Progenitor cell of endocrine pancreas (in vitro differentiated cells): ENCODE measurements at places on chromosomes 7 and 10.
A peak's percentile ranks its signal among the peaks of the same experiment; 100 is the strongest.

DNA sequence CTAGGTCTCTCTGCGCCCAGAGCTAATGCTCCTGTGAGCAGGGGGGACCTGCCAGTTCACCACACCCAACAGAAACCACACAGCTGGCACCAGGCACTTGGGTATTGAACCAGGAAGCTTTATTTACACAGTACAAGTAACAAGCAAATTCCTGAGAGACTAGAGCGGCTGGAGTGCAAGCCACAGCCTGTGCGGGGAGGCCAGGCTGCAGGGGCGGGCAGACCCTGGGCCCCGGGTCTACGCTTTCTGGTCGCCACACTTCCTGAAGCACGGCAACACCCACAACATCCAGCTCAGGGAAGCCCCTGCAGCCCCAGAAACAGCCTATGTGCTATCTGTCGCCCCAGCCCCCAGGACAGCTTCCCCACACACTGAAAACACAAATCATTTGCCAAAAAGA, 125.0 kb downstream of the FAM53B start:
- no peak for DNase-seq

DNA sequence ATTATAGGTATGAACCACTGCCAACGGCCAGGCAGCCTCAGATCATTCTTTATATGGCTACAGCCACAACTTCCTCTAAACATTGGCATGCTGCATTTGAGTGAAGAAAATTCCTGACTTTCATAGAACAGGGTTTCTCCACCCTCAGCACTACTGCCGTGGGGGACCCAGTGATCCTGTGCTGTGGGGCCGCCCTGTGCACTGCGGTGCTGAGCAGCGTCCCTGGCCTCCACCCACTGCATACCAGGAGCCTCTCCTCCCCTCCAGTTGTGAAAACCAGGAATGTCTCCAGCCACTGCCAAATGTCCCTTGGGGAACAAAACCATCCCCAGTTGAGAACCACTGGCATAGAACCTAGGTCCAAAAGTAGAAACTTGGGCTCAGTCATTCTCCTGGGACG, 15.8 kb downstream of the CNPY1 start:
- no peak for DNase-seq

DNA sequence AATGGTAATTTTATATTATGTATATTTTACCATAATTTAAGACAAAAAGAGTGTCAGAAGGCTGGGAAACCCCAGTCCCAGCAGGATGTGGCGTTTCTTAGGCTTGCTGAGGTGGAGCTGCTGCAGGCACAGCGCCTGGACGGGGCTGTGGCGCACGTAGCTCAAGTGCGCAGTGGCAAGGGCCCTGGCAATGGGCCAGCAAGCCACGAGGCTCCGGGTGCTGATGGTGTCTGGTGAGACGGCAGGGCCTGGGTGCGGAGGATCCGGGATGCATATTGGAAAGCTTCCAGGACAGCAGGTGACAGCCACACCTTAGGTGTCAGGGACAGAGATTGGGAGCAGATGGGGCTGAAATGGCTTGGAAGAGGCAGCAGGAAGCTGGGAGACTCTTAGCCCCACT, 37.2 kb downstream of the CLEC2L start:
- no peak for DNase-seq

GRCh38 chr10:10612151-10612550, 405.5 kb upstream of the CELF2 start:
- no peak for DNase-seq

DNA sequence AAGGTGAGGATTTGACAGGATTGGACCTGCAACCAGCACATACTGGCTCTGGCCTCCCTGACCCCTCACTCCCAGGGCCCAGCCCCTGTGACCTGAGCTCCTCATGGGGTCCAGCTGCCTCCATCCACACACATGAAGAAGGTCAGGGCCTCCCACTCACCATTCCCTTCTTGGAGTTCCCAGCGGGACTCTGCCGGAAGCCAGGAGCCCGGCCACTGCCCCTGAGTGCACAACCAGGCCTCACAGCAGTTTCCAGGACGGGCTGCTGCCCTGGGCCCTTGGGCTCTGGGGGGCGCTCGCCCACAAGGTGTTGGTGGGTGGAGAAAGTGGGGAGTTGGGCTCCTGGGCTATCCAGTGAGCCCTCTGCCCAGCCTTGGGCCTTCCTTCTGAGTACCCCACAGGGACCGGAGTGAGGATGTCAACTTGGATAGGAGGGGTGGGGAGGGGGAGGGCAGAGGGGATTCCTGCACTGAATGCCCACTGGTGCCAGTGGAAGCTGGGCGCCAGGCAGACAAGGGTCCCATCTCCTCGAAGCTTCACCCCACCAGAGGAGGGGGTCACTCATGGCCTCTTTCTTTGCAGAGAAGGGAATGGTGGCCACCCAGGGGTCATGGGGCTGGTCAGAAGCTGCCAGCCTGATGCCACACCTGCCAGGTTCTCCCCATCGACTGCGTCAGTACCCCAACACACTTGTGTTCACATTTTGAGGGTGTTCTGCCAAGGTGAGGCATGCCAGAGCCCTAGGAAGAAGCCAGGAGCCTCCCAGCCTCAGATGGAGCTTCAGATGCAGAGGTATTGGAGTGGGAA, 115.3 kb downstream of the PTPN20 start:
- DNase-seq: peak; percentile 7

DNA sequence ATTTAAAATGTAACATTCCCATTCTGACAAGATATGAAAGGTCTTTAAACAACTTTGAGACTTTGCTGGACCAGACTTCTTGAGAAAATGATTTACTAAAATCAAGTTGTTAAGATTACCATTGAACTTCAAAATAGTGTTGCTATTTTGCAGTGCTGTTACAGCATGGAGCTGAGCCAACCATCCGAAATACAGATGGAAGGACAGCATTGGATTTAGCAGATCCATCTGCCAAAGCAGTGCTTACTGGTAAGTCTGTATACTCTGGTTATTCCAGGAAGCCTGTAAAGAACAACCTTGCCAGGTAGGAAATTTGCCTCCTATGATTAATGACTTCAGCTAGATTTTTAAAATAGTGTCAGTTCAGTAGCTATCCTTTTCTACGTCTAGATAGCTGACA, 18.8 kb downstream of the TNKS2 start:
- DNase-seq: no peak

DNA sequence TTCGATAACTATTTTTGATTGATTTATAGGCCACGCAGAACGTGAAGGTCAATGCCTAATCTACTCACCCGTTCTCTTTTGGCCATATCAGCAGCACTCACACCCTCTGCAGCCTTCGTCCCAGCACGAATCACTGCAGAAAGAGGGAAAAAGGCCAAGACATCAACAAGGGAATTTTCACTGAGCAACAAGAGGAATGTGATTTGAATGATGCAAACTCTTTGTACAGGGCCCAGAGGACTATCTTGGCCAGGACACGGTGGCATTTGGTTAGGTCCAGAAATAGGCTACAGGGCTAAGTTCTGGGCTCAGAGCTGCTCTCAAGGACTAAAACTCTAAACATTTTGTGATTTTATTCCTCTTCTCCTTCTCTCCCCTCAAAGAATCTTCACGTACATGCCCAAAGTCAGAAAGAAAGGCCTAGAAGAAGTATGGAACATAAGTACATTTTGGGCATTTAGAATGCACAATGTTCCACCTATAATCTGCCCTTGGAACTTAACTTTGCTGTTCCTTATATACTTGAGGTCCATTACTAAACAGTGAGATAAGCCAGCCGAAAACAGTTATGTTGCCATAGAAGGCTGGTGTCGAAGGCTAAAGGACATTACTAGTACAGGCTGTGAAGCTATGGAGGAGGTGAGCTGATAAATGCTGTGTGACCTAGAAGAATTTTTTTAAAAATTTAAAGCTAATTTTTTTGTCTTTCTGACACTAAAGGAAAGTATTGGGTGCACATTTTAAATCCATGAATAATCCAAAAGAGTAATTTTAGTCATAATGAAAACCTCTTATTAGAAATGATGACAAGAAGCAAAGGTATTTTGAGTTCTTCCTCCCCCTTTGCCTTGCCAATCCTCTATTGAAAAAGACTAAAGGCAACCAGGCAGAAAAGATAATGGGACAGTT, 20.0 kb downstream of the RBM28 start:
- DNase-seq: no peak

GRCh38 chr10:77675347-77675746, 37.7 kb upstream of the KCNMA1 start:
- DNase-seq: no peak

DNA sequence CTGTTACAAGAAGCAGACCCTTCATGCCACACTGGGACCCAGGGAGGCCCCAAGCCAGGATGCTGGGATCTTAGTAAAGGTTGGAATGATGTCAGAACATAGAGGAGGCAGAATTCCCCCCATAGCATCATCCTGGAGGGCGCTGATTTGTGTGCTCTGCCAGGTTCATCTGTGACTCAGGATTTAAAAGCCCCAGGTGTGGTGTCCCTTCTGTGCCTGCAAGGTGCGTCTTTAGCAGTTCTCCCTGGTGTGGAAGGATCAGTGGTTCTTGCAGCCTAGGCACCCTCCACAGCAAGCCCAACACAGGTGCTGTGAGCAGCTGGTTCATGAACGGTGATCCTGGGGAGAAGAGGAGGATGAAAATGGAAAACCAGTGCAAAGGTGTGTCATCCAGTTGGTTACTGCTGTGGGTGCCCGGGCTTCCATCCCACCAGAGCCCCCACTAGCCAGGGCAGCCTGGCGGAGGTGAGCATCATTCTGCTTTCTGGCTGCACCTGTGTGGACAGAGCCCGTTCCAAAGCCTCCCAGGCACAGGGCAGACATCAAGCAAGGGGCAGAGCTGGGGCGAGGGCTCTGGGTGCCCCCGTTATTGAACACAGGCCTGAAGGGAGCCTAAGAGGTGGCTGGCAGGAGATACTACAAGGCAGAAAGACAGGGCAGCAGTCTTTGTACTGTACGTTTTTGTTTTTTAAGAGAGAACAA, 49.5 kb downstream of the IKZF1 start:
- no peak for DNase-seq

GRCh38 chr7:91940171-91940570, 491 bp upstream of the AKAP9 start:
- no peak for DNase-seq

- no peak for DNase-seq
Measured at GRCh38 chr7:2109936-2110609, 122.7 kb downstream of the MAD1L1 start.

- DNase-seq: no peak
Measured at GRCh38 chr7:33921216-33921938, 16.0 kb downstream of the BMPER start.

GRCh38 chr7:152615031-152615741, 60.8 kb downstream of the XRCC2 start:
- DNase-seq: no peak

GRCh38 chr10:24349379-24350001, 140.6 kb downstream of the KIAA1217 start:
- DNase-seq: no peak

DNA sequence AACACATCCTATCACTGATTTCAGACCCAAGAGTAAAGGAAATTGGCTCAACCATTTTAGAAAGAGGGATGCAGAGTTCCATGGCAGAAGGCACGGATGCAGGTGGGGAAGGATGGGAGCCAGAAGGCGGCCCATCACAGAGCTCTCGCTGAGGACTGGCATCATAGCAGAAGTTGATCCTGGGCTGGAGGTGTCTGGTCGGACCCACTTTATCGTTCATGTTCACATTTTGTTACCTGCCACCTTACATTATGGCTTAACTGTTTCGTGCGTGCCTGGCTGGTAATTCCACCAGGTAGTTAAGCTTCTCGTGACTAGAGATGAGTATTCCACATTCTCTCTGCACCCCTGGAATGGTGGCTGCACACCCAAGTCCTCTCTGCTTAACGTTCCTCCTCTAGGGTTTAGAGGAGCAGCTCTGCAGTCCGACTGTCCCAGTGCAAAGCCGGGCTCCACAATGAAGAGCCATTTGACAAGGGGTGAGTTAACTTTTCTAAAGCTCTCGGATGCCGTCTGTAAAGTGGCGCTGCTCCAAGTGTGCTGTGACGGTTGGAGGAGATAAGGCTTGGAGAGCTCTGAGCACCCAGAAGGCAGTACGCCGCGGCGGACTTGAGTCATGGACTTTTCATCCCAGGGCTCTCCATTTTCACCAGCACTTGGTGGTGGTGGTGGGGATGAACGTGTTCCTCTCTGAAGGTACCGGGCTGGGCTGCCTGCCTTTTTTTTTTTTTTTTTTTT, 157.1 kb upstream of the SHH start:
- no peak for DNase-seq

DNA sequence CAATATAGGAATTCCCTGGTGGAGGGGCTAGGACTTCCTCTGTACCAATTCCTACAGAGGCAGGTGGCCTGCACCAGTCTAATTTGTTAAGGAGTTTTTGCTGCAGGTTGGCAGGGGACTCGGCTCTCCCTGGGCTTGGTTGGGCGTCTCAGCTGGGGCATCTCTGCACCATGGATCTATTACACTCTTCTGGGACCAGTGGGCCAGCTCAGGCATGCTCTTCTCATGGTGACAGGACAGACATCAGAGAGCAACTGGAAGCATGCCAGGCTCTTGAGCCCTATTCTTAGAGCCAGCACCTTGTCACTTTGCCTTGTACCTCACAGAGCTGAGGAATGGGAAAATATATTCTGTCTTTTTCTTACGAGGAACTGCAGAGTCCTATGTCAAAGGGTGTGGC, 74.6 kb downstream of the SH2D4B start:
- no peak for DNase-seq

DNA sequence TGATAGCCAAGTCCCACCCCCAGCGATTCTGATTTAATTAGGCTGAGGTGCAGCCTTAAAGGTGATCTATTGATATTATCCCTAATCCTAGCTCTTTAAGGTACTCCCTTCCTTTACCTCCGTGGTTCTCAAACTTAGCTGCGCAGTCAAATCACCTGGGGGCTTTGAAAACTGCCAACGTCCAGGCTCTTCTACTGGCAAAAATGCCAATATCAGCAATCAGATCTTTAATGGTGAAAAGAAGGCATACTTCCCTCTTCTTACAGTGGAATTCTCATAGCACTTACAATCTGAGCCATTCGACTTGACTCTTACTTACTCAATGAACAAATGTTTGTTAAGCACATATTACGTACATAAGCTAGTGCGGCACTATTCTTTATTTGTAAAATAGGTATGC, 704 bp upstream of the SLC35B4 start:
- DNase-seq: no peak

DNA sequence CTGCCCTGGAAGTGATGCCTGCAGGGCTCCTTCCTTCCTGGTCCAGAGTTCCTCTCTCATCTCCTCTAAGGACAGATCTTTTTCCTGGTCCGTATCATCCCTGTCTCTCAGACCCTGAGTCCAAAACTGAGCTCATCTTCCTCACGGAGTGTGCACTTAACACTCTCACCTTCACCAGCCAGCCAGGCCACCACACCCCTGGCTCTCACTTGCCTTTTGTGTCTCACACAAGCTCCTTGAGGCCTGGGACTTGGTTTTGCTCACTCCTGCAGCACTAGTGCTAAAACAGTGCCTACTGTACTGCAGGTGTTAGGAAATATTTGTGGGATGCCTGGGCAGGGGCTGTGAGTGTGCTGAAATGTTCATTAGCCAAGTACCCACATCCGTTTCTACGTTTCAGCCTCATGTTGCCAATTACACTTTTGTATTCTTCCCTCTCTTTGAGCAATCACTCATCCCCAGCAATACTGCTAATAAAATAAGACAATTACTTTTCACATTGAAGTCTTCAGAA, 21.4 kb upstream of the PARP12 start:
- DNase-seq: no peak

DNA sequence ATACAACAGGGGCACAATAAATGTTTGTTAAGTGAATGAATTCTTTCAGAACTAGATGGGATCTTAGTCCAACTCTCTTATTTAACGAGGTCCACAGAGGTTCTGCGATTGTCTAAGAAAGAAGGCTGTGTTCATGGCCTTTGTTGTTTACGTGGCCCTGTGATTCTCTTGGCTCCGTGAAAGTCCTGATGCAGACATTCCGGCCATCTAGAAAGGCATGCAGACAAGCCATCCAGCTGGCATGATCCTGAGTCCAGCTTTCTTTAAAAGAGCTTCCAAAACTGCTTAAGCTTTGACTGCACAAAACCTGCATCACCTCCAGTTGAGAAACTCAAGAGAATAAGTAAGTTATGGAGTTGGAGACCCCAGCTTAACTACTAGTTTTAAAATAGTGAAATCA, 26.0 kb downstream of the EGFR start:
- DNase-seq: no peak
